ENCODE measurements at places on chromosomes 2 and 18.

- DNase-seq: no peak
Observed at GRCh38 chr2:58157754-58158153, 83.4 kb downstream of the FANCL start.

GRCh38 chr18:27794181-27794926, 382.6 kb downstream of the CDH2 start:
- DNase-seq: no peak

GRCh38 chr2:191190861-191191552, 40.2 kb upstream of the STAT4 start:
- no peak for DNase-seq

- no peak for DNase-seq
Observed at GRCh38 chr18:50432915-50433314, 58.1 kb downstream of the SKA1 start.

All from stimulated activated CD4-positive, alpha-beta T cell treated with anti-CD3 and anti-CD28 coated beads, Interleukin-12 subunit alpha, Interleukin-12 subunit beta, amount 100 ng/mL, for 24 hours (primary cell).